Activated CD4-positive, alpha-beta T cell treated with anti-CD3 and anti-CD28 coated beads, Interleukin-2, amount 10 ng/mL, durations not matched to agents 7 days and 5 days (primary cell): ENCODE measurements at places on chromosomes 12 and 14.
A peak's percentile ranks its signal among the peaks of the same experiment; 100 is the strongest.

DNA sequence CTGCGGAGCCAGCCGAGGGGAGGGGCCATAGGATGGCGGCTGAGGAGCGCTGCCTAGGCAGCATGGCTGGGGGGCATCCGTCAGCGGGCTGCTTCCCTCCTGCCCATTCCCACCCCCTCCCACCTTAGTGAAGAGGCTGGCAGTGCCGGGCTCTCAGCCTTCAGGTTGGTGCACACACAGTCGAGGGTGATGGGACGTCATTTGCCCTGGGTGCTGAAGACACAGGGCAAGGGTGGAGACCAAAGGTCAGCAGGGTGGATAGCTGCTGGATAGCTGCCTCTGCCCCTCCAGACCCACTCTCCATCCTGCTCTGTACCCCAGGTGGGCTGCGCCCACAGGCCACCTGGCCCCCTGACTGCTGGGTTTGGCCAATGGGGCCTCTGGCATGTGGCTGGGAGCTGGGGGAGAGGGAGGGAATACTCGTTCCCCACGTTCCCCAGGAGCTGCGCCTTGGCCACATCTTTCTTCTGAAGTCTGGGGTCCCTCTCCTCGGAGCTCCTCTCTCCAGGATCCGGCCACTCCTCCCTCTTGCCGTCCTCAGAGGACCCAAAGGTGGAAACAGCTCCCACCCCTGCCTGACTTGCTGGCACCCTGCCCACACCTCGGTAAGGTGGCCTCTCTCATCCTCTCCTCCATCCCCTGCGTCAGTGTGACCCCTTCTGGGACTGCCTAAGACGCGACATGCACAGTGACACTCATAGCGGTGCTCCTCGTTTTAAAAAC lies 11.2 kb upstream of the CDC42BPB start:
- DNase-seq, result no peak

GRCh38 chr14:75170772-75171171 lies 5.6 kb downstream of the TMED10 start:
- no peak for DNase-seq

DNA sequence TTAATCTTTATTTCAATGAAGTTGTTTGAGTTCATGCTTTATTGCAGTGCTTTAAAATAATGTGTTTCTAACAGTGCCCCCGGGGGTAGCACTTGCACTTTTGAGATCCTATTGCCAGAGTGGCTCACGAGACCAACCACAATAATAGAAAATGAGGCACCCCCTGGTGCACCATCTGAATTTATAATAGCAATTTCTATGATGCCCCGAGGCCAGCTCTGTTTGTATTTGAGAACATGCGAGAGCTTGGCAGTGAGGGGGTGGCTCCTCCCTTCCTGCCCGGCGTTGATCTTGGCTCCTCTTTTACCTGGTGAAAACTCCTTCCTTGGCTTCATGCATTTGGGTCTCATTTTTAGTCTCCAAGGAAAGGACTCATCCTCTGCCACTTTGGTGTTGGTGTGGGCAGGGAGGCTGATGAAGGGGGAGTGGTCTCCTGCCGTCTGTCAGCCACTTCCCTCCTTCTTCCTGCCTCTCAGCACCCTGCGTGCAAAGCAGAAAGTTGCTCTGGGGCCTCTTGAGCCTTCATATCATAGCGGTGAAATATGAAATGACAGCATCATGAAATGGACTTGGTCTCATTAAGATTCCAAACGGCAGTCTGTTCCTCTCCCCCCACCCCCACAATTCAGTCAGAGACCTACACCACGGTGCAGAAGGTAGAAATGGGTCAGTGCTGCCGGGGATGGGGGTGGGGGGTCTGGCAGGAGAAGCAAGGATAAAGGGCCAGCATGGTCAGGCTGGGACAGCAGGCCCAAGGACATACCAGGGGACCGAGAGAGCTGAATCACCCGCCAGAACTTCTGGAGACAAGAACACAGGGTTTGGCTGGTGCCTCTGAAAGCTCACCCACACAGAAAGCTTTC lies 17.7 kb upstream of the NRXN3 start:
- DNase-seq, result no peak

GRCh38 chr14:27056586-27056985 lies 458.8 kb upstream of the NOVA1 start:
- no peak for DNase-seq

- DNase-seq, result peak; percentile 85
Observed at GRCh38 chr12:68358532-68359485, 26.6 kb upstream of the MDM1 start.

- DNase-seq, result peak; percentile 87
Observed at GRCh38 chr14:63727736-63728728, at the start of gene SGPP1. Gene SGPP1 (minus strand): TSS chr14:63728065. CDS start chr14:63727944, 121 bp downstream.

DNA sequence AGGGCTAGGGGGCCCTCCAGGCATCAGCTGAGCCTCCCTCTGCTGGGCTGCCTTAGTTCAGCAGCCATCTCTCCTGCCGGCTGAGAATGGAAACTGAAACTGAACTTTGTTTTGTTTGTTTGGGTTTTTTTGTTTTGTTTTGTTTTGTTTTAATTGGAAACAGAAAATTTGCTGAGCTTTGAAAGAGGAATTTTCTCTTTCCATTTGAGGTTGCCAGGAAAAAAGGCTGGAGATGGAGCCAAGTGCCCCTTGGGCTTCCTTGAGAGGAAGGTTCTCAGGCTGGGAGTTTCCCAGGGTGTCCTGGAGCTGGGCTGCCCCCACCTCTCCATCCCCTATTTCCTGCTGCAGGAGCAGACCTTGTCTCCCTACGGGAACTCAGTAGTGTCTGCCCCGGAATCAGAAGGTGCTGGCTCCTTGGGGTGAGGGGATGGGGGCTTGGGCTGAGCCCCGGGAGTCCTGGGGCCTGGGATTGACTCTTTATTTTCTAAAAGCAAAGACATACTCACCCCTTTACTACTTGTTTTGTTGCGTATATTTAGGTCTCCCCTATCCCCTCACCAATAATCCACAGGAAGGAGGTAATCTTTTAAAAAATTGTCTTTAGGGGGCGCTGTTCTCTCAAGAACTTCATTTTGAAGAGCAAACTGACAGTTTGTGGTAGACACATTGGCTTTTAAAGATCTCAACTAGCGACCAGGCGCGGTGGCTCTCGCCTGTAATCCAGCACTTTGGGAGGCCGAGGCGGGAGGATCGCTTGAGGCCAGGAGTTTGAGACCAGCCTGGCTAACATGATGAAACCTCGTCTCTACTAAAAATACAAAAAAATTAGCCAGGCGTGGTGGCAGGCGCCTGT lies 21.3 kb upstream of the OASL start:
- peak; percentile 79 for DNase-seq

DNA sequence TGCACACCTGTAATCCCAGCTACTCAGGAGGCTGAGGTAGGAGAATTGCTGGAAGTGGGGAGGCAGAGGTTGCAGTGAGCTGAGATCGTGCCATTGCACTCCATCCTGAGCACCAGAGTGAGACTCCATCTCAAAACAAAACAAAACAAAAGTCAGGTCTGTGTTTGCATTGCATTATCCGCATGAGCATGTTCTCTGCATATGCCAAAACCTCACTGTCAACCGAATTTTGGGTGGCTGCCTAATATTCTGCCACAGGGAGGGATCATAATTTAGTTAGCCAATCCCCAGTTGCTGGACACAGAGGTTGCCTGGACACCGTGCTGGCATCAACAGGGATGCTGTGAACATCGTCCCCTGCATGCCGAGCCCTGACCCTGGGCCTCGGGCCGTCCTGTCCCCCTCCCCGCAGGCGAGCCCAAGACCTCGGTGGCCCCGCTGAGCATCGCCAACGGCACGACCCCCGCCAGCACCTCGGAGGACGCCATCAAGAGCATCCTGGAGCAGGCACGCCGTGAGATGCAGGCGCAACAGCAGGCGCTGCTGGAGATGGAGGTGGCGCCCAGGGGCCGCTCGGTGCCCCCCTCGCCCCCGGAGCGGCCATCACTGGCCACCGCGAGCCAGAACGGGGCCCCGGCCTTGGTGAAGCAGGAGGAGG lies 49.2 kb downstream of the PHETA1 start:
- no peak for DNase-seq

GRCh38 chr14:58717211-58717610 lies 79.4 kb downstream of the DACT1 start:
- DNase-seq, result no peak

GRCh38 chr12:30631740-30632139 lies 63.9 kb downstream of the IPO8 start:
- DNase-seq, result no peak

DNA sequence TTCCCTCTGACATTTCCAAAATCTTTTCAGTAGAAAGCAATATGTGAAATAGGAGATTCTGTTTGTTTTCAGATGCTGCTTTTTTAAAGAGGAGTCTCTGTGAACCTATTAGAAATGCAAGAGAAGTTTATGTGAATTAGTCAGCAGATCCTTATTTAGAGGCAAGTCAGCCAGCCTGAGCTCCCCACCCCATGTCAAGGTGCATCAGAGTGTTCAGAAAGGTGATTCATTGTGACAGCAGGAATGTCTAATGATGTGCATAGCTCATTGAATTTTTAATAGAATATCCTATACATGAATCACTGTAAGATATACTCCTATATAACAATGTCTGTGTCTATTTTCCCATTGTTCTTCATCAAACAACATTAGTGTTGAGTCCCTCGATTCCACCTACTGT lies 1222.4 kb upstream of the USP15 start:
- DNase-seq, result no peak

- DNase-seq, result no peak
Observed at GRCh38 chr14:61379639-61380184, 58.3 kb downstream of the PRKCH start.

- no peak for DNase-seq
Observed at GRCh38 chr14:89921346-89921745, 33.2 kb downstream of the EFCAB11 start.

- no peak for DNase-seq
Observed at GRCh38 chr14:21220874-21221477, 48.3 kb downstream of the HNRNPC start.

- no peak for DNase-seq
Observed at GRCh38 chr14:42437809-42438208, 831.1 kb downstream of the LRFN5 start.

DNA sequence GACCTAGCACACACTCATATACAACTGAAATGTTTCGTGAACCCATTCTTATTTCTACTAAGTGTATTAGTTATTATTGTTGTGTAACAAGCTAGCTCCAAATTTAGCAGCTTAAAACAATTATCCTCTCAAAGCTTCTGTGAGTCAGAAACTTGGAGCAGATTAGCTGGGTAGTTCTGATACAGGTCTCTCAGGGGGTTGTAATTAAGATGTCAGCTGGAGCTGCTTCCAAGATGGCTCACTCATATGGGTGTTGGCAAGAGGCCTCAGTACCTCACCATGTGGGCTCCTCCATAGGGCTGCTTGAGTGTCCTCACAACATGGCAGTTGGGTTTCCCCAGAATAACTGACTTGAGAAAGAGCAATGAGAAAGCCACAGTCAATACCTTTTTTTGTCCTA lies 9.8 kb downstream of the GPR135 start:
- DNase-seq, result no peak

GRCh38 chr12:114666746-114667668 lies 17.0 kb downstream of the TBX3 start:
- no peak for DNase-seq

DNA sequence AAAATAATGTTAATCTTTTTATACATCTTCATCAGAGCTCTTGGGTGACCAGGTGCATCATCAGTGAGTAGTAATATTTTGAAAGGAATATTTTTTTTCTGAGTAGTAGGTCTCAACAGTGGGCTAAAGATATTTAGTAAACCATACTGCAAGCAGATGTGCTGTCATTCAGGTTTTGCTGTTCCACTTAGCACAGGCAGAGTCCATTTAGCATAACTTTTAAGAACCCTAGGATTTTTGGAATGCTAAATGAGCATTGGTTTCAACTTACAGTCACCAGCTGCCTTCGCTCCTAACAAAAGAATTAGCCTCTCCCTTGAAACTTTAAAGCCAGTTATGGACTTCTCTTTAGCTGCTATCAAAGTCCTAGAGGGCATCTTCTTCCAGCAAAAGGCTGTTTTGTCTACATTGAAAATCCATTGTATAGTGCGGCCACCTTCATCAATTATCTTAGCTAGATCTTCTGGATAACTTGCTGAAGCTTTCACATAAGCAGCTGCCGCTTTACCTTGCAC lies 24.6 kb downstream of the RIMKLB start:
- DNase-seq, result no peak

- no peak for DNase-seq
Observed at GRCh38 chr12:128827724-128828123, 4.0 kb upstream of the SLC15A4 start.

DNA sequence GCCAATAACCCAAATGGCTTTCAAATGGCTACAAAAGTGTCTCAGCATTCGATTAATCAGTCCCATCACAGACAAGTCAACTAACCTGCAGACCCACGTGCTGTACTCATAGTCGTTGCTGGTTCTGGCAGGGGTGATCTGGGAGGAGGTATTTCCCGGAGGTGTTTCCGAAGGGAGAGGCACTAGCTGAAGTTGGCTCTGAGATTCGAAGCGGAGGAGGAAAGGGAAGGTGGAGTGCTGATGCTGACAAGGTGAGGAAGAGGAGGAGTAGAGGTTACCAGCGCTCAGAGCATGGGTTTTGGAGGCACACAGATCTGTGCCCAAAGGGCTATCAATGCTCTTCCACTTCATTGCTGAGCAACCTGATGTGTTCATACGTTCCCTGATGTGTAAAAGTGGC lies 20.5 kb upstream of the COL2A1 start:
- DNase-seq, result no peak

DNA sequence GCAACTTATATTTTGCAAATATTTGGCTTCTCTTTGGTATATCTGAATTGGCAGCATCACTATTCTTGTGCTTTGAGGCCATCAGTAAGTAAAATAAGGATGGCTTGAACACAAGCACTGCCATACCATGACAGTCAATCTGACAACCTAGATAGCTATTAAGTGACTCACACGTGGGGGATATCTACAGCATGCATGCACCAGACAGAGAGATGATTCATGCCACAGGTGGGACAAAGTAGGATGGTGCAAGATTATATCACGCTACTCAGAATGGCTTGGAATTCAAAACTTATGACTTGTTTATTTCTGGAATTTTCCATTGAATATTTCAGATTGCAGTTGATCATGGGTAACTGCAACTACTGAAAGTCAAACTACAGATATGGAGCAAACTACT lies 675.6 kb upstream of the MDGA2 start:
- DNase-seq, result no peak

GRCh38 chr12:122994140-122994675 lies 13.7 kb downstream of the ARL6IP4 start:
- no peak for DNase-seq
